ENCODE measurements at places on chromosomes 1 and 21. TPM values are rescaled to one million over a fixed set of nuclear protein-coding genes. Genes with fewer than 3 reads are reported as not detected.

DNA sequence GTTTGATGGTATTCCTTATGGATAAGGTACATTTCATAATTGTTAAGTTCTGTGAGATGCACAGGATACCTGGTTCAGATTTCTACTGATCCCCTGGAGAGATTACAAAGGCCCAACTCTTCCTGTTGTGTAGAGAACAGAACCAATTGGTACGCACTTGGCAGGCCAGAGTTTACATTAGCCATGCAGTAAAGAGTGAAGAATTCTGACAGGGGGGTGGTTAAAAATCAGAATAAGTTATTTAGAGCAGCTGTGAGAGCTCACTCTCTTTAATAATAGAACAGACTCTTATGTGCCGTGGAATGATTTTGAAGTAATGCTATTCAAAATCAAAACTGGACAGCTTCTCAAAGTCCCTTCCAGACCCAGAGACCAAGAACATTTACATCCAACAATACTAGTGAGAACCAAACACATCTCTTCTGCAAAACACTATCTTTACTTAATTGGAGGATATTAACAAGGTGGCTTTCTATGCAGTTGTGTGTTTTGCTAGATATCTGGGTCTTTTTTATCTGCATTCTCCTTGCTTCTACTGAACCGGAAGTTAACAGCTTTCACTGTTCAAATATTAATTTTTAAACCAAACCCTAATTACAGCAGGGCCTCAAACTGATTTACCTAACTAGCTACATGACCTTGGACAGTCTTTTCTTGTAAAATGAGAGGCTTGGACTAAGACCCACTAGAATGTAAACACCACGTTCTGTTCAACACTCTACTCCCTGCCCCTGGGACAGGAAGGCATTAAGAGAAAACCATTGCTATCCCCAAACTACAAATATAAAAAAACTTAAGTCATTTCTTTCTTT, 4.0 kb downstream of the USP24 start:
- no peak for DNase-seq

DNA sequence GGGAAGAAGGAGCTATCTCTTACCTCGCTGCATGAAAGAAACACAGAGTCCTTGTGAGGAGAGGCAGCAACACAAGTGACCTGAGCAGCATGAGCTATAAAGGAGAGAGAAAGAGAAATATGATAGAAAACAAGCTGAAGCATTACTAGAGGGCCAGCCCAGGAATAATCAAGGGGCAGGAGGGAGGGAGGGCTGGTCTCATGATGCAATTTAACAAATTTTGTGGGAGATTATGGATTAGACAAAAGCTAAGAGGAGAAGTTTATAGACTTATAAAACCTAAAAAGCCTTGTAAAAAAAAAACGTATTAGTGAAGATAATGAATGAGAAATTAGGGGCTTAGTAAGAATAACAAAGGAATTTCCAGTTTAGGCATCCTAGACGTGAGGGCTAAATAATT, 5.0 kb downstream of the WDR77 start:
- no peak for DNase-seq

The LIPI gene
- not detected for total RNA-seq

The IGSF8 gene
- total RNA-seq = 27.6 TPM

The CYB5RL gene
- total RNA-seq = 8.9 TPM

DNA sequence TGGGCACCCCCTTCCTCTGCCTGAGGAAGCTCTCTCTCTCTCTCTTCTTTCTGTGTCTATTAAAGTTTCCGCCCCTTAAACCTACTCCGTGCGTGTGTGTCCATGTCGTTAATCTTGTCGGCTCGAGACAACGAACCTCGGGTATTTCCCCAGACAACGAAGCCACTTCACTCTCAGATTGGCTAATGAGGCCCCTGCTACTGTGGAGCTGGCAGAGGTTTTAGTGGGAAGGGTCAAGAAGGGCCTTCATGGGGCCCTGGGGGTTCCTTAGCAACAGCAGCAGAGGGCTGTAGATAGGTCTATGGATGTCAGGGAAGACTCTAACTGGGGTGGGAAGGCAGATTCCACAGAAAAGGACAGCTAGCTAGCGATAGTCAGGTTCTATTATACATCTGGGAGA, 239.8 kb upstream of the RAB4A start:
- no peak for DNase-seq

The FCN3 gene
- not detected for total RNA-seq

GRCh38 chr1:41802532-41803501, 115.9 kb downstream of the HIVEP3 start:
- no peak for DNase-seq

The AMPD1 gene
- not detected for total RNA-seq

DNA sequence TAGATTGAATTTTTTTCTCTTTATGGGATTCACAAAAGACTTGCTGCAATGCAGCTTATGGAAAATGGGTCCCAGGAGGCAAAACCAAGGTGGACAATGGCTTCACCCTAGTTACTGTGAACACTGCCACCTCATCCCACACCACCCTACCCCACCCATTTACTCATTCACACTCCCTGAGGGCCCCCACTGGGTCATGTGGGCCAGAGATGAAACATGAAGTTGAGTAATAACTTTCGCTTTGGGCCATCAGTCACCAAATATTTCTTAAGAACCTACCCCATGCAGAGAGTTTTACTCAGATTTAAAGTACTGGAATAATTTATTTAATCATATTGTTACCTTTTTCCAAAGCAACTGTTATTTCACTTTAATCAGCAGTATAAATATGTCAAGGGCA, 191.8 kb downstream of the TPR start:
- DNase-seq = peak; percentile 90

DNA sequence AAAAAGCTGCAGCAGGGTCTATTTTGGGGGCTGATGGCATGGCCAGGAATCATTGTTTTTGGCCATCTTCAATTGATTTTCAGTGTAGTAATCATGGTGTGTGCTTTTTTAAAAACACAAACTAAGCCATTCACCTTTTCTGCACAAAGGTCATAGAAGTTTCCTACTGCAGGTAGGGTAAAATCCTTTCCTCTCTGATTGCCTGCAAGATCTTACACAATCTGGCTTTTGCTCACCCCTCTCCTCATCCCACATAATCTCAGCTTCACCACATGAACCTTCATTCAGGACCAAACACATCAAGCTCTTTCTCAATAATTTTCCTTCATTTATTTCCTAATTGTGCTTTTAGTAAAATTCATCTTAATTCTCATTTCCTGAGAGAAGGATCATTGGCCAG, 38.3 kb upstream of the GBP5 start:
- no peak for DNase-seq

The LMOD1 gene
- total RNA-seq = not detected

The TRABD2B gene
- total RNA-seq = not detected

- DNase-seq = no peak
Observed at GRCh38 chr1:82755191-82755590, 954.5 kb downstream of the ADGRL2 start.

GRCh38 chr1:206506405-206507283, 687 bp upstream of the RASSF5 start:
- DNase-seq = no peak

DNA sequence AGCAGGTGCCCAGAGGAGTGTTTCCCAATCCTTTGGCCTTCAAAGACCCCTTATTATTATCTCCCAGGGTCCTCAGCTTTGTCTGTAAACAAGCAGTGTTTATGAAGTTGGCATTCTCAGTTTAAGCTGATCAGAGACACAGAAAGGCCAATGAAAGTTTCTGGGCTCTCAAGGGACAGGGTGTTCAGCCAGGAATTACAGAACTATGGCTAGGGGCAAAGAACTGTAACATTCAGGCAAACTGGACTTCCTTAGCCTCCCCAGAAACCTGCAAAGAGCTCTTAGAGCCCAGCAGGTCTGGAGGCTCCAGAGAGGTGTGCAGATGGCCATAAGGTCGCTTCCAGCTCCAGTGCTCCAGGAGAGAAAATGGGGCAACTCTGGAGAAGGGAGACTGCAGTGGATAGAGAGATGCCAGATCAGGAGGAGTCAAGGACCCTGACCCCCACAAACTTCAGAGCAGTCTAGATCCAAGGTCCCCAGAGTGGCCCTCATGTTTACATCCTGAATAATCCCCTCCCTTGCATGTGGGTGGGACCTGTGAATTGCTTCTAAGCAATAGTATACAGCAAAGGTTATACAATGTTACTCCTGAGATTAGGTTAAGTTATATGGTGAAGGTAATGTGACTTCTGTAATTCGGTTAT, 6.2 kb downstream of the ECHDC2 start:
- no peak for DNase-seq

GRCh38 chr1:26797627-26798026, 9.9 kb downstream of the PIGV start:
- no peak for DNase-seq

GRCh38 chr1:152159144-152159543, at the start of gene RPTN:
TSS of gene RPTN (minus strand) at chr1:152159228. CDS start at chr1:152157889, 1,339 bp downstream.
- DNase-seq = no peak

The RGL1 gene
- 8.1 TPM for total RNA-seq

The TACSTD2 gene
- not detected for total RNA-seq

GRCh38 chr1:221310180-221310579, 430.9 kb downstream of the HLX start:
- DNase-seq = no peak

The CD1C gene
- total RNA-seq = not detected

DNA sequence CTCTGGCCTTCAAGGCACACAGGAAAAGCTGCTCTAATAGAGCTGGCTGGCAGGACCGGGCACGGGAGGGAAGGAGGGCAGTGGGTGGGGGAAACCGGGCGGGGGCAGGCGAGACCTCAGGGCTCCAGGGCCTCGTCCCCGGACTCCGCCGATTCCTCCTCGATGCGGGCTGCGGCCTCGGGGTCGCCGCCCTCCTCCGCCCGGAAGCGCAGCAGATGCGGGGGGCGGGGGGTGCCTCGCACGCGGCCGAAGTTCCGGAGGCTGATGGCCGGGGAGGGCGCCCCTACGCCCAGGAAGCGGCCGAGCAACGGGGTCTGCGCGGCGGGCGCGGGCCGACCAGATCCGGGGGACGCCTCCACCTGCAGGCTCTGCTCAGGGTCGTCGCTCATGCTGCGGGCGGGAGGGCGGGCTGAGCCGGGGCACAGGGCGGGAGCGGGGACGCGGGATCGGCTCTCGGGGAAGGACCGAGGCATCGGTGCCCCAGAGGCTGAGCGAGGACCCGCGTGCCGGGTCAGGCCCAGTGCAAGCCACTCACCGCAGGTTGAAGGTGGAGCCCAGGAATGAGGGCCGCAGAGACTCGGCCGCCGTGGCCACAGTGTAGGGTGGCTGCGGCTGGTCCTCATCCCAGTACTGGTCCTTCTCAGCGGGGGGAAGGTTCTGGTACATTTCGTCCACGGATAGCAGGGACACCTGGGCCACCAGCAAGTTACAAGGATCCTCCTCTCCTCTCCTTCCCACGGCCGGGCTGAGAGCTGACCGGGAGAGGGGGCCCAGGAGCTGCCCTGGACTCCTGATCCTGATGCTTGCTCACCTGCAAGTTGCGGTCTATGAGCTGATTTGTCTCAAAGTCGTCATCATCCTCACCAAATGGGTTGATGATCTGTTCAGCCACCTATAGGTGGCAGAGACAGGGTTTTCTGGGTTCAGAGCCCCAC, 3.6 kb downstream of the BEST4 start:
- no peak for DNase-seq

The PCAT6 gene
- total RNA-seq = not detected

GRCh38 chr1:65440322-65440900, 19.9 kb downstream of the LEPR start:
- DNase-seq = no peak

- DNase-seq = no peak
Observed at GRCh38 chr1:35603468-35603867, 30.4 kb downstream of the TFAP2E start.

The TAS1R1 gene
- not detected for total RNA-seq

DNA sequence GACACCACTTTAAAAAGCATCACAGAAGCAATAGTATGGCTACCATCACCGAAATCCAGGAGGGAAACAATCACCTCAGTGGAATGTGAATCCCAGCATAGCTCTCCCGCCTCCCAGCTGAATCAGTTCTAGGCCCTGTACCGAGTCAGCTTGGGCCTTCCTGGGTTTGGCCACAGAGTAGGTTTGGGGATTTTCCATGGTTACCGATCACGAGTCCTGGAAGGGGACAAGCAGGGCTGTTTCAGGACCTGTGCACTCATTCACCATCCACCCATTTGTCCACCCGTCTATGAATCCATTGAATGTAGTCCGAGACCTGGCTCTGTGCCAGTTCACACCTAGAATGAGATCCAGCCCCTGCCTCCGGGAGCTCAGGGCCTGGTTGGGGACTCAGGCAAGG, 94.2 kb downstream of the ARHGEF10L start:
- peak; percentile 80 for DNase-seq

The OPRD1 gene
- total RNA-seq = 0.21 TPM

DNA sequence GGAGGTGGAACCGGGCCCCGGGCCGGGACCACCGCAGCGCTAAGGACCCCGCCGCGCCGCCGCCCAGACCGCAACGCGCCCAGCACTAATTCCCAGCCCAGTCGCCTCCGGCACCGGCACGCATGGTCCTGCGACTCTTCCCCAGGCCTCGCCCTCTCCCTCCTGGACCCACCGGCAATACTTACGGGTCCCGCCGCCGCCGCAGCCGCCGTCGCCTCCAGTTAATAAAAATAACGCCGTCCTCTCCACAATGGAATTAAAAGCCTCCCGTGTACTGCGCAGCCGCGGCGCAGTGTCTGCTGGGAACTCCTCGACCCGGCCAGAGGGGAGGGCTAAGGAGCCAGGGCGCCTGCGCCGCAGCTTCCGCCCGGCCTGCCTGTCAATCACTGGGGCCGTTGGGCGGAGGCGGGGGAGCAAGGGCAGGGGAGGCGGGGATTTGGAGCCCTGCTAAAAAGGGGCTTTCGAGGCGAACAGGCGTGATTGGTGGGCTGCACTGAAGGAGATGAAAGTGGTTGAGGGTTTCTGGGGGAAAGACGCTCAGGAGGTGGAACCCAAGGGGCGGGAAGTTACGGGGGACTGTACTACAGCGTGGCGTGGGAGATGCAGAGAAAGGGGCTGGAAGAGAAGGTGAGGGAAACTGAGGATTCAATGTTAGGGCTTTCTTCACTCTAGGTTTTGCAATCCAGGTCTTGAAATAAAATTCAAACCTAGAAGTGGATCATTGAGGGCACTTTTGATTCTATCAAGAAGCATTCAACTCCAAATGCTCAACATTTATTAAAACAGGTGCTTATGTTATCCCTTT, at the start of gene ZNF281:
ZNF281 (minus strand) TSS at position 276 of the 805 bp plus-strand sequence. CDS start 331 bp downstream, outside the sequence.
- peak; percentile 96 for DNase-seq

DNA sequence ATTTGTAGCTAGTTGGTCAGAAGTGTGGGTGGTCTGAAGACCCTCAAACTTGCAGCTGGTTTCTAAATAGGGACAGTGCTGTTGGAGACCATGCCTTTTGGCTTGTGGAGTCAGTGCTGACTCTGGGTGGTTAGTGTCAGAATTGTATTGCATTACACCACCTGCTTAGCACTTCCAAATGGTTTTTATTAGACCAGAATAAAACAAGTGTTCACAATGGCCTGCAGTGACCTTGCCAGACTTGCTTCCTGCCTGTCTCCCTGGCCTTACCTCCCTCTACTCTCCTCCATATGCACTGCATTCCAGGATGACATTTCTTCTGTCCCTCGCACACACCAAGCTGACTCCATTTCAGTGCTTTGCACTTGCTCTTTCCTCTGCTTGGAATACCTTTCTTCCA, 72.7 kb upstream of the CNIH3 start:
- DNase-seq = peak; percentile 44

DNA sequence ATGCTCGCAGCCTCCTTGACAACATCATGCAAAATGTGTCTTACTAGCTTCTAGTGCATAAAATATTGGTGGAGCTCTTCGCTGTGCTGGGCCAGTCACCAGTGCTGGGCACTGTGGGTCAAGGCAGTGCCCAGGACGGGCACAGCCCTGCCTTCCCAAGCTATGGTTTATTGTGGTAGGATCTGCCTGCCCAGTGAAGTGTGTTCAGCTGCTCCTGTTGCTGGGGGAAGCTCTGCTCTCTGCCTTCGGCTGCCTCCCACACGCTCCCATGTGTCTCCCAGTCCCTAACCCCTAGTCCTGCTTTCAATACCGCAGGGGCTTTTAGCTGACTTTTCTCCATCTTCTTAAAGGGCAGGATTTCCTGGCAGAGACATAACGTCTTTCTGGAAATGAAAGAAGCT, 15.7 kb downstream of the EPHX1 start:
- DNase-seq = no peak
